ENCODE measurements at places on chromosomes 1 and 21. TPM values are rescaled to one million over a fixed set of nuclear protein-coding genes. Genes with fewer than 3 reads are reported as not detected.

DNA sequence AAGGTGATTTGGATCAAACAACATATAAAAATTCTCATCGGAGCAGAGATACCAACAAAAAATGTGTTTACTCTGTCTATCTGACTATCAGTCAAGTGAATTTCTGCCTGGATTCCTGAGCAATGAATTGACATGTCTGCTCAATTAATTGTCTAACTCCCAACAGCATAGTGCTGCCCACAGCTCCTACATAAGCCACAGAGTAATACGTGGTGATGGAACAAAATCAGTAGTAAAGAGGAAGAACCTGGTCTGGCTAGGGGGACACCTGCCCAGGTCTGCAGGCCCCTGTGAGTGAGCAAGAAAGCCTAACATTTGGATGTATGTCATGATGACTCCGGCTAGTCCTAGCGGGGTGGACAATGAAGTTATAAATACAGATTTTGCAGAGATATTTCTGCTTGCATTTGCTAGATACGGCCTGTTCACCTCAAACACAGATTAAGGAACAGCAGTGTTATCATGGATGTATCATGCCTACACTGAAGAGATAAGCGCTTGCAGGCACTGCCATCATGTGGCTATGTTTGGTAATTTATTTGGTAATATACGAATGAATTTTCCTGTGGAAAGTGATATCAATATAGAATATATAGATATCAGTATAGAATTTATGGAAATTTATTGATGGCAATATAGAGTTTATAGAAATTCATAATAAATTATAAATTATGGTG lies 69.6 kb upstream of the LRRC8B start:
- peak; percentile 52 for DNase-seq

- DNase-seq: no peak
Observed at GRCh38 chr21:42566524-42567213, 53.0 kb downstream of the SLC37A1 start.

DNA sequence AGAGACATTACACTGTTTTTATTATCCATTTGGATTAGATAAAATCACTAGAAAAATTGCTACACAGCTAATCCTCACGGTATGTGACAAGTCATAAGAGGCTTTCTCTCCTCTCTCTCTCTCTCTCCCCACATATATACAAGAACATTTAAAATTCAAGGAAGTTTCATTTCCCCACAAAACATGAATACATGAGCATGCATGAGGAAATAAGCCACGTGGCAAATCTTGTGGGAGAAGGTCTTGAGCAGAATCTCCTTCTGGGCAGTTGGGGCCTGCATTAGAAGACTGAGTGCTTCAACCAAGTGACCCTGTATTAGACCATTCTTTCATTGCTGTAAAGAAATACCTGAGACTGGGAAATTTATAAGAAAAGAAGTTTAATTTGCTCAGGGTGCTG lies 1313.1 kb downstream of the MRPL39 start:
- DNase-seq: no peak

Gene KIRREL1
- 0.16 TPM for total RNA-seq

DNA sequence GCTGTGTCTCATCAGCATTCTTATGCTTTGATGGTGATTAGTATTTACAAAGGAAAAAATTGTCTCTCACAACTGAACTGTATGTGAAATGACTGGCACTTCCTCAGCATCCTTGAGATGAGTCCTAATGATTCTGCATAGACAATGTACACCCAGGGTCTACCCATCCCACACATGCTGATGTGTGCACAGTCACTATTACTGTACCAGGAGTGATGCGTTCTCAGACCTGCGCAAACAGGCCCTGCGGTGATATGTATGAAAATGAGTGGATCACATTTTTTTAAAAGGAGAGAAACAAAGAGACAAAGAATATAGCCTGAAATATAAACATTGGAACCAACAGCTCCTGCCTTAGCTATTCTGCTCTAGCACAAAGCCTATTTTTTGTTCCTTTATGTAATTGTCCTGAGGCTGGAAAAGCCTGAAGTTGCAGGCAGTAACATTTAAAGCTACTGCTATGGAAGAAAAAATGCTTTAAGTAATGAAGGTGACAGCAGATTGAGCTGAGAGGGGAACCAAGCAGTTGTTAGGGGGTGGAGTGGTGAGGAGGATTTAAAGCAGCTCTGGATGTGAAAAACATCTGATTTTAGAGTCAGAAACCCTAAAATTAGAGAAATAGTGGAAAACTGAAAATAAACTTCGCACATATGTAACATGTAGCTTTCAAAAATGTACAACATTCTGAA lies 5.5 kb downstream of the RCAN1 start:
- no peak for DNase-seq

Gene MATN1
- total RNA-seq: 5.4 TPM

- no peak for DNase-seq
Observed at GRCh38 chr1:28510970-28511440, 5.2 kb downstream of the RCC1 start.
